Activated T-cell treated with anti-CD3 and anti-CD28 coated beads, Interleukin-2, amount 50 U/mL, for 72 hours (primary cell): ENCODE measurements at places on chromosomes 6 and 20.

DNA sequence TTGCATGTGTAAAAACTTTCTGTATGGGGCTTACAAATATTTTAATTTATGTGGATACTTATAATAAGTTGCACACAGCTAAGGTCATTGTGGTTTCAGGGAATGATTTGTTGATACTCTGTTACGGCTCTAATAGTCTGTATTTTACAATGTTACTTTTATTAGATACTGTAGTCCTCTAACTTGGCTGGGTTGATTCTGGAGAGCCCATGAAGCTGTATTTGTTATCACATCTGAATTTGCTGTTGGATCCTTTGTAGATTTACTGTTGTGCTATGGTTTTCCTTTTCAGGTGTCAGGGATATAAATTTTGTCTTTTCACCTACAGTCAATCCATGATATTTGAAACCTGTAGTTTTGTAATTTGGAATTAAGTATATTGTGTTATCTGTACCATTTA, 161.0 kb downstream of the ARID1B start:
- no peak for DNase-seq
- H3K4me3 ChIP-seq: no peak overlapping the region
- H3K27ac ChIP-seq: no peak overlapping the region

GRCh38 chr20:25036331-25036936, 21.5 kb downstream of the ACSS1 start:
- H3K4me1 ChIP-seq: peaks cover 36% of the 10 kb centered on the region
- peak overlapping the region; percentile 82 for H3K27ac ChIP-seq
- DNase-seq: no peak
- peak overlapping the region; percentile 69 for H3K4me3 ChIP-seq
- no peaks in the 10 kb centered on the region for H3K27me3 ChIP-seq
- no peaks in the 10 kb centered on the region for H3K36me3 ChIP-seq

DNA sequence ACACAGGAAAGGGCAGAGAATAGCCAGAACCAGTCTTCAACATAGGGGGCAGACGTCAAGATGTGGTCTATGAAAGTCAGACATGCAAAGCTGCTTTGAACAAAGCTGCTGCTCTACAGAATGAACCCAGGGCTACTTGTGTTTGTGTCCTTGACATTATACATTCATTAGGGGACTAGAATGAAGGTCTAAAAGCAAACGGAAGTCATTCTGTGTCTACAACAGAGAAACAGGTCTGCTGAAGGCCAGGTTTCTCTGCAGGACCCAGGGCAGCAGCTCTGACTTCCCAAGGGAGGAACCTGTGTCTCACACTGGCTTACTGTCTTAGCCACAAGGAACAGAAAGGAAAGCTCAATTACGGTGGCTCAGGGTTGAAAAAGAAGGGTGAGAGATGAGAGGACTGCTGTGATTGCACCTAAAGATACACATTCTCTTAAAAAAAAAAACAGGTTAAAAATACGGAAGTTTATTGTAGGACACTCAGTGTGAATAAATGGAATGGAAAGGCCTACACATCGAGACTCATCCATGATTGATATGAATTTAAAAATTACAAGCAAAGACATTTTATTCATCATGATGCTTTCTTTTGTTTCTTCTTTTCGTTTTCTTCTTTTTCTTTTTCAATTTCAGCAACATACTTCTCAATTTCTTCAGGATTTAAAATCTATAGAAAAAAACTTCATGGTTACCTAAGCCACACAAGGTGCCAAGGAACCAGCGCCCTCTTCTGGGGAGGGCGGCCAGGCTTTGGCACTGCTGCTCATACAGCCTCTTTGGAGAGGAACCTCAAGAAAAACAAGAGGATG, 6.7 kb downstream of the PSMA7 start:
- no peaks in the 10 kb centered on the region for H3K27me3 ChIP-seq
- H3K36me3 ChIP-seq: peaks cover 10% of the 10 kb centered on the region
- peak; percentile 70 for DNase-seq
- no peak overlapping the region for H3K4me3 ChIP-seq
- H3K27ac ChIP-seq: peak overlapping the region; percentile 49

- no peak overlapping the region for H3K4me3 ChIP-seq
- peaks cover under 1% of the 10 kb centered on the region for H3K27me3 ChIP-seq
- no peaks in the 10 kb centered on the region for H3K4me1 ChIP-seq
- no peak for DNase-seq
Measured at GRCh38 chr6:49526598-49526997, 23.9 kb upstream of the C6orf141 start.

GRCh38 chr6:84575264-84575663, 189.1 kb downstream of the TBX18 start:
- H3K4me1 ChIP-seq: no peaks in the 10 kb centered on the region
- no peak for DNase-seq
- H3K27me3 ChIP-seq: no peaks in the 10 kb centered on the region
- no peaks in the 10 kb centered on the region for H3K36me3 ChIP-seq

- no peak overlapping the region for H3K27ac ChIP-seq
- no peak for DNase-seq
- peaks cover 4% of the 10 kb centered on the region for H3K27me3 ChIP-seq
- no peaks in the 10 kb centered on the region for H3K36me3 ChIP-seq
Measured at GRCh38 chr6:85867595-85867994, 224.9 kb upstream of the SYNCRIP start.

DNA sequence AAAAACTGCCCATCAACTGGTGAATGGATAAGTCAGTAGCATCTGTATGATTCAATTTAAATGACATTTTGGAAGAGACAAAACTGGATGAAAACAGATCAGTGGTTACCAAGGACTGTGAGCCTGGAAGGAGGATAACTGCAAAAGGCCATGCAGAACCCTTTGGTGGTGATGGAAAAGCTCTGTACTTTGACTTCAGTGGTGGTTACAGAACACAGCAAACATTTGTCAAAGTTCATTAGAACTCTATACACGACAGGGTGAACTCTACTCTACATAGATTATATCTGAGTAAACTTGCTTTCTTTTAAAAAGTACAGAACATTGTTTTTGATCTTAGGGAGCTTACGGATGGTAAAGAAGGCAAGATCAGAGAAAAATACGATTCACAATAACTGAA, 111.9 kb upstream of the HTR1E start:
- no peak for DNase-seq
- H3K4me1 ChIP-seq: no peaks in the 10 kb centered on the region
- no peaks in the 10 kb centered on the region for H3K27me3 ChIP-seq
- no peak overlapping the region for H3K4me3 ChIP-seq

- no peaks in the 10 kb centered on the region for H3K27me3 ChIP-seq
- no peaks in the 10 kb centered on the region for H3K4me1 ChIP-seq
- peaks cover 4% of the 10 kb centered on the region for H3K36me3 ChIP-seq
- DNase-seq: no peak
Measured at GRCh38 chr20:8194721-8195120, 62.7 kb downstream of the PLCB1 start.

- H3K36me3 ChIP-seq: no peaks in the 10 kb centered on the region
- peaks cover 73% of the 10 kb centered on the region for H3K27me3 ChIP-seq
- H3K4me3 ChIP-seq: no peak overlapping the region
- H3K4me1 ChIP-seq: peaks cover 15% of the 10 kb centered on the region
- H3K27ac ChIP-seq: no peak overlapping the region
Measured at GRCh38 chr6:150308812-150309645, 59.8 kb upstream of the IYD start.

DNA sequence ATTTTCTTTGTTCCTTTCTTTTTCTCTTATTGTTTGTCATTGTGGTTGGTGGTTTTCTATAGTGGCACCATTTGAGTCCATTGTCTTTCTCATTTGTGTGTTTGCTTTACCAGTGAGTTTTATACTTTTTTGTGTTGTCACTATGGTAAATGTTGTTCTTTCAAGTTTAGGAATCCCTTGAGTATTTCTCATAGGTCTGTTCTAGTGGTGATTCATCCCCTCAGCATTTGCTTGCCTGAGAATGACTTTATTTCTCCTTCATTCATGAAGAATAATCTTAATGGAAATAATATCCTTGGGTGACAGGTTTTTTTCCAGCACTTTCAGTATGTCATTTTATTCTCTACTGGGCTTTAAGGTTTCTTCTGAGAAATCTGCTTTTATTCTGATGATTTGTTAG, 209.2 kb upstream of the ASCC3 start:
- H3K4me1 ChIP-seq: no peaks in the 10 kb centered on the region
- no peak overlapping the region for H3K4me3 ChIP-seq
- no peaks in the 10 kb centered on the region for H3K27me3 ChIP-seq
- H3K36me3 ChIP-seq: no peaks in the 10 kb centered on the region

GRCh38 chr6:109653264-109653663, 37.7 kb downstream of the AK9 start:
- peaks cover 1% of the 10 kb centered on the region for H3K36me3 ChIP-seq
- H3K27me3 ChIP-seq: no peaks in the 10 kb centered on the region
- H3K4me3 ChIP-seq: no peak overlapping the region
- no peak for DNase-seq

GRCh38 chr6:94894300-94894699, 683.0 kb upstream of the MANEA start:
- DNase-seq: no peak
- no peaks in the 10 kb centered on the region for H3K36me3 ChIP-seq
- no peak overlapping the region for H3K27ac ChIP-seq
- no peaks in the 10 kb centered on the region for H3K27me3 ChIP-seq
- no peaks in the 10 kb centered on the region for H3K4me1 ChIP-seq
- H3K4me3 ChIP-seq: no peak overlapping the region

- H3K36me3 ChIP-seq: no peaks in the 10 kb centered on the region
- no peak overlapping the region for H3K27ac ChIP-seq
- no peak overlapping the region for H3K4me3 ChIP-seq
- DNase-seq: no peak
- no peaks in the 10 kb centered on the region for H3K27me3 ChIP-seq
Measured at GRCh38 chr6:124868481-124868880, 93.8 kb upstream of the RNF217 start.

- peak overlapping the region; percentile 49 for H3K4me3 ChIP-seq
- peaks cover 8% of the 10 kb centered on the region for H3K36me3 ChIP-seq
- H3K27ac ChIP-seq: peak overlapping the region; percentile 94
- peaks cover 63% of the 10 kb centered on the region for H3K4me1 ChIP-seq
- peak; percentile 82 for DNase-seq
Measured at GRCh38 chr6:33692760-33693158, 18.7 kb downstream of the UQCC2 start.

- no peak overlapping the region for H3K4me3 ChIP-seq
- no peaks in the 10 kb centered on the region for H3K4me1 ChIP-seq
- peaks cover 16% of the 10 kb centered on the region for H3K27me3 ChIP-seq
Measured at GRCh38 chr6:150503041-150503440, 96.6 kb upstream of the PLEKHG1 start.

DNA sequence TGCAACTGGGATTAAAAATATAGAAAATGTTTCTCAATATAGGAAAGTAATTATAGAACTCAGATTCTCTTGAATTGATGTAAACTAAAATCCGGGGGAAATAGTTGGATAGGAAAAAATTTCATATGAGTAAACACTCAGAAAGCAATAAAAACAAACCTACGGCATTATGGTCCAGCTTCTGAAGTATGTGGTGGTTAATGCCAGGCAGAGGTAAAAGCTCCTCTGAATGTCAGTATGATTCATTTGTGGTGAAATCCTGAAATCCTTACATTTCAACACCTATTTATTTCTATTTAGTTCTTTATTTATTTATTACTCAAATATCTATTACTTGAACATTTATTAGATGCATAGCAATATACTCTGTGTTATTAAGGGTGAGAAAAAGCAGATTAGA, 145.1 kb downstream of the RIMS1 start:
- no peaks in the 10 kb centered on the region for H3K4me1 ChIP-seq
- H3K4me3 ChIP-seq: no peak overlapping the region
- no peaks in the 10 kb centered on the region for H3K27me3 ChIP-seq
- no peak overlapping the region for H3K27ac ChIP-seq
- no peak for DNase-seq
- H3K36me3 ChIP-seq: no peaks in the 10 kb centered on the region

DNA sequence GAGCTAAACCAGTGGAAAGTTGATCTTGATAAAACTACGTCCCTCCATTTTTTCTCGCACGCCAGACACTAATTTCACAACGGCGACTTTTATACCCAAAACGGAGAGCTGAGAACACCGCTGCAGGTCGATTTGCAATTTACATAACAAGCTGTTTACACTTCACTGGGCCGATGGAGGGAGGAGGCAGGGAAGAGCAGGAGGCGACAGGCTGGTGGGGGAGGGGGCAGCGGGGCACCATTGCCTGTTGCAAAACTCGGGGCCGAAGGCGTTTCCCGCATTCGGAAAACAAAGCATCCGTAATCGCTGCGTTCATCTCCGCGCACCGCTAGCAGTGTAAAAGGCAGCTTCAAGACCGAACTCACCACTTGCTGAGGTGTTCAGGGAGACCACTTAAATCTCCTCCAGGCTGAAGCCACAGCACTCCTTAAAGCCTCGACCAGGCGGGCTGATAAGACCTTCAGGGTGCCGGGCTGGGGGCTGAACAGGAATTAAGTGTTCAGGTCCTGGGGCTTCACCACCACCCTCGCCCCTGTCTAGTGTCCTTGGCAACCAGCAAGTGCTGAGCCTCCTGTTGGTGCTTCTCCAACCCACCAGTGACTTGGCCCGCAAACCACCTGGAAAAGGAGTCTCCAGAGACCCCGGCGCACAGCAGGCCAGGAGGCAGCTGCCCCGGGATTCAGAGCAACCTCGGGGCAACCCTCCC, 2.0 kb upstream of the FOXC1 start:
- H3K27me3 ChIP-seq: peaks cover 59% of the 10 kb centered on the region
- peaks cover 6% of the 10 kb centered on the region for H3K36me3 ChIP-seq
- H3K4me1 ChIP-seq: peaks cover 43% of the 10 kb centered on the region
- no peak overlapping the region for H3K27ac ChIP-seq
- DNase-seq: no peak

- H3K36me3 ChIP-seq: no peaks in the 10 kb centered on the region
- DNase-seq: no peak
- no peak overlapping the region for H3K4me3 ChIP-seq
- peaks cover 8% of the 10 kb centered on the region for H3K4me1 ChIP-seq
- H3K27ac ChIP-seq: no peak overlapping the region
Measured at GRCh38 chr20:63794614-63795013, 36.5 kb downstream of the ZBTB46 start.

DNA sequence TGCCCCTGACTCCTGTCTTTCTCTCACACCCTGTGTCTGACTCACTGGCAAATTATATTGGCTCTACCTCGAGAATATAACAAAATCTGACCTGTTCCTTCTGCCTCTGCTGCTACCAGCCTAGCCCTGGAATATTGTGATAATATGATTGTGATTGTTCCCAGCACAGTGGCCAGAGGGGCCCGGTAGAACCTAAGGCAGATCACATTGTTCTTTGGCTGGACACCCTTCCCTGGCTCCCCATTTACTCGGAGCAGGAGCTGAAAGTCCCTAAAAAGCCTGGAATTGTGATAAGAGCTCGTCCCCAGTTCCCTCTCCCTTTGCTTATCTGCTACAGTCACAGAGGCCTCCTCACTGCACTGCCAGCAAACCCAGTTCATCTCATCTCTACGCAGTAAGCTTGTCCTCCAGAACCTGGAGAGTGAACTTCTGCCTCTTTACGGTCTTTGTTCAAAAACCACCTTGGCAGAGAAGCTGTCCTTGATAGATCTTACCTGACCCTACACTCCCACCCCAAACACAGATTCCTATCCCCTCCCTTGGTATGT, 21.8 kb downstream of the SERPINB6 start:
- H3K36me3 ChIP-seq: peaks cover 10% of the 10 kb centered on the region
- H3K27me3 ChIP-seq: no peaks in the 10 kb centered on the region
- peaks cover 23% of the 10 kb centered on the region for H3K4me1 ChIP-seq

- DNase-seq: no peak
- no peak overlapping the region for H3K27ac ChIP-seq
- no peaks in the 10 kb centered on the region for H3K4me1 ChIP-seq
- peaks cover 9% of the 10 kb centered on the region for H3K36me3 ChIP-seq
- H3K4me3 ChIP-seq: no peak overlapping the region
Measured at GRCh38 chr20:35575958-35576357, 34.1 kb downstream of the ERGIC3 start.
